Large intestine (tissue), 12 donors: ENCODE measurements at places on chromosomes 1 and 21.

DNA sequence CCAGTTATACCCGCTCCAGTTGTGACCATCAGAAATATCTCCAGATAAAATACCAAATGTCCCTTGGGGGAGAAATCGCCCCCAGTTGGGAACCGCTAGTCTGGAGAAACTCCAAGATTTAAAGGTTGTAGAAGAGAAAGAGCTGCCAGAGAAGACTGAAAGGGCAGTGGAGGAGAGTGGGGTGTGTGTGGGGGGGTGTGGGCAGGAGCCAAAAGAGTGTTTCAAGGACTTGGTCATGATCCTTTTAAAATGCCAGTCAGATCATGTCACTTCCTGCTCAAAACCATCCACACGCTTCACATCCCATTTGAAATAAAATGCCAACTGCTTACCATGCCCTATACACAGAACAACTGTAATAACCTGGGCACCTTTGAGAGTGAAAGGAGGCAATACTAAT, 3.4 kb upstream of the HEYL start:
- no peak overlapping the region for H3K4me3 ChIP-seq
- H3K36me3 ChIP-seq: no peaks in the 10 kb centered on the region
- no peak for DNase-seq
- no peak overlapping the region for H3K27ac ChIP-seq
- H3K27me3 ChIP-seq: peaks cover 46% of the 10 kb centered on the region

DNA sequence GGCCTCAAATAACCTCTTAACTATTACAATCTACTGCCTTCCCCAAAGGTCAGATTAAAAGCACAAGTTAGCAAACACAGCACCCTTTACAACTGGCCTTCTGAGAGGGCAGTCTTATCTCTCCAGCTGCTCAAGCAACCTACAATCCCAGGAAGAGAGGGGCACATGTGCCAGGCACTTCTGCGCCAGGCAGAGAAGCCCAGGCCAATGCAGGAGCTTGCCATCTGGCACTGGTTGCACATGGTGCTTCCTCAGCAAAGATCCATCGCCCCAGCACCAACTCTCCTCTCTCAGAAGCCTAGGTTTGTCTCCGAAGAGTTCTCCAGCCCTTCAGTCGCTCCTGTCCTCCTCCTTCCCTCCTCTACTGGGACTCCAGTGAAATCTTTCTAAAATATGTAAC, 2.5 kb downstream of the STK40 start:
- peaks cover 43% of the 10 kb centered on the region for H3K4me1 ChIP-seq
- H3K27ac ChIP-seq: no peak overlapping the region
- H3K27me3 ChIP-seq: no peaks in the 10 kb centered on the region
- no peak overlapping the region for H3K4me3 ChIP-seq

- no peak for DNase-seq
- no peaks in the 10 kb centered on the region for H3K36me3 ChIP-seq
- H3K4me3 ChIP-seq: no peak overlapping the region
- no peak overlapping the region for H3K27ac ChIP-seq
Observed at GRCh38 chr1:61192663-61193330, 110.4 kb downstream of the NFIA start.

DNA sequence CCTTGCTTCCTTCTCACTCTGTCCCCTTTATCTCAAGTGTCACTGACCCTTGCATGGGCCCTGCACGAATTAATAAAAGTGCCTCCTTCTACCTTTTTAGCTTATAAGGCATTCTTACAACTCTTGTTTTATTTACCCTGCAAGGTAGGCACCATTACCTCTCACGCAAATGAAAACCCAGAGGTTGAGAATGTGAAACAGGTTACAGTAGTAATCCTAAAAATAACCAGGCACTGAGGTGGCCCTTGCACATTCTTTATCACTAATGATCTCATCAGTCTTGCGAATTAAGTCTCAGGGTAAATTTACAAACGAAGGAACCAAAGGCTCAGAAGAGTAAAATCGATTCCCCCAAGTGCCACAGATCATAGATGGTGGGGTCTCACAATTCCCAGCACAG, 3.7 kb downstream of the GLIS1 start:
- H3K27ac ChIP-seq: no peak overlapping the region
- no peaks in the 10 kb centered on the region for H3K36me3 ChIP-seq
- H3K27me3 ChIP-seq: peaks cover 65% of the 10 kb centered on the region

DNA sequence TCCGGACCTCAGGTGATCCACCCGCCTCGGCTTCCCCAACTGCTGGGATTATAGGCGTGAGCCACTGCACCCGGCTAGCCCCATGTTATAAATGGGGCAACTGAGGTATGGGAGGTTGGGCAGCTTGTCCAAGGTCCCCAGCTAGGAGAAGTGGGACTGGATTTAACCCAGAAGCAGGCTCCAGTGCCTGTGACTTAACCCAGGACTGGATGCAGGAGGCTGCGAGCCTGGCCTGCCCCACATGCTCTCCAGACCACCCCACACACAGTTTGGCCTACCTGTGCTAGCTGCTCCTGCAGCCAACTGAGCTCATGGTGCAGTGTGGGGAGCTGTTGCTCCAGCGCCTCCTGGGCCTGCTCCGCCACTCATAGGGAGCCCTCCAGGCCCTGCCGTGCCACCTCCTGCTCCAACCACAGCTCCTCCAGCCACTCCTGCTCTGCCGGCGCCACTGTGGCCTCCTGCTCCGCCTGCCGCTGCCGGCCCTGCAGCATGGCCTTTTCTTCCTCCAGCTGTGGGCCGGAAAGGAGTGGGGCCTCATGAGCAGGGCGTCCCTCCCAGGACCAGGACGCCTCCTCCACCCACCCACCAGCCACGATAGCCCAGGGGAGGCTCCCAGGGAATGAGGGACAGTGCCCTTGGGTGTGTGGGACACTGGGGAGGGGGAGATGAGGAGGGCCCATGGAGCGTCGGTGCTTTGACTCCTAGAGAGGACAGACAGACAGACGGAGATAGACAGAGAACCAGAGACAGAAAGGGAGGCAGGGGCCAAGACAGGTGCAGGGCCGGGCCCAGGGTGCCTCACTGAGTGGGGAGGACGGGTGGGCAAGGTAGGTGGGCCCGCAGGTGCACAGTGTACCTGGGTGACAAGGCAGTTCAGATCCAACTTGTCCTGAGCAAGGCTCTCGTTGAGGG, 12.4 kb upstream of the NBPF1 start:
- no peaks in the 10 kb centered on the region for H3K27me3 ChIP-seq
- H3K27ac ChIP-seq: no peak overlapping the region
- peaks cover 79% of the 10 kb centered on the region for H3K36me3 ChIP-seq
- H3K4me3 ChIP-seq: no peak overlapping the region
- DNase-seq: no peak

GRCh38 chr1:89350298-89350697, 13.6 kb upstream of the GBP6 start:
- no peak overlapping the region for H3K27ac ChIP-seq
- H3K27me3 ChIP-seq: no peaks in the 10 kb centered on the region
- DNase-seq: no peak
- no peaks in the 10 kb centered on the region for H3K4me1 ChIP-seq
- H3K4me3 ChIP-seq: no peak overlapping the region
- H3K36me3 ChIP-seq: no peaks in the 10 kb centered on the region

GRCh38 chr1:47523835-47524215, 86.0 kb downstream of the FOXD2 start:
- no peaks in the 10 kb centered on the region for H3K27me3 ChIP-seq
- H3K4me1 ChIP-seq: no peaks in the 10 kb centered on the region
- no peak for DNase-seq
- no peak overlapping the region for H3K4me3 ChIP-seq
- H3K36me3 ChIP-seq: no peaks in the 10 kb centered on the region

DNA sequence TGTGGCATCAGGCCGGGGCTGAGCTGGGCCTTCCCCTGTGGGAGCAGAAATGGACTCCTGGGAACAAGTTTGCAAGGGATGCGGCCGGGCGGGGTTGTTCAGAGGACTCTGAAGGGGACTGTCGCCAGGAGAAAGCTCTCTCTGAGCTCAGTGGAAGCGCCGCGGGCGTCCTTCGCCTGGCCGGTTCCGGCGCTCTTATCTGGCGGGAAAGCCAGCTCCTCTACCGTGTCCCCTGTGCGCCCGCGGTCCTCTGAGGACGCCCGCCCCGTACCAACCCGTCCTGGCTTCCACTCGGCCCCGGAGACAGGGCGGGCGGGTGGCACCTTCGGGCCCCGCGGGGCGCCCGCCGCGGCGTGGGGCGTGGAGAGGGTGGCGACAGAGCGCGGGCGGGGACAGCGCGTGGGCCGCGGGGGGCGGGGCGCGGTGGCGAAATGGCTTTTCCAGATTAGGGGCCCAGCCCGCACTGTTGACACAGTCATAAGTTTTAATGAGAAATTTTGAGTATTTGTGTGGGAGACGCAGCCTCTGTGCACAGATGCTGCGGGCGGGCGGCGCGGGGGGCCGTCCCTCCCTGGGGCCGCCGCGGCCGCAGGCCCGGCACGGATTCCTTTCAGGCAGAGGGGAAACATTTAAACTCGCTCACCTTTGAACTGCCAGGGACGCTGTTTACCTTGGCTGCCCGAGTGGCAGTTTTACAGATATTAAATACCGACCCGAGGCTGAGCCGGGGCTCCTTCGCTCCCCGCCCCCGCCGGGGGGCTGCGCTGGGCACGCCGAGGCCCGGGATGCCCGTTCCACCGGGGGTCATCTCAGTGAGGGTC, 70.2 kb downstream of the FOXD2 start:
- peaks cover 41% of the 10 kb centered on the region for H3K27me3 ChIP-seq
- no peaks in the 10 kb centered on the region for H3K36me3 ChIP-seq
- H3K4me1 ChIP-seq: peaks cover 8% of the 10 kb centered on the region
- peak overlapping the region; percentile 39 for H3K4me3 ChIP-seq
- DNase-seq: no peak
- H3K27ac ChIP-seq: peak overlapping the region; percentile 8

DNA sequence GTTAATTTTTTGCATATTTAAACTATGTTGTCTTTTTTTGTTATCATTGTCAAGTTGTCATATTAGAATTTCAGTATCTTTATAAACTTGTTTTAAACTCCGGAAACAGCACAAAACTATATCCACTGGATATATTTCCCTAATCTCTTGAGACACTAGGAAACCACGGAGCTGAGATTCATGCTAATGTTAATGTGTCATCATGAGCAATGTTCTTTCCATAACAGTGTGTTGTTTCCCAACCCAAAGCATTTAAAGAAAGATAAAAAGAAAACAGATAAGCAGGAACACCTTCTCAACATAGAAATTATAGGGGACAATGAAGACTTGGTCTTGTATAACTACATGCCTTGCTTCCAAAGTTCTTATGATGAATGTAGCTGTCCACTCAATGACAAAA, 626.2 kb upstream of the TMPRSS15 start:
- DNase-seq: no peak
- H3K27me3 ChIP-seq: no peaks in the 10 kb centered on the region
- H3K4me3 ChIP-seq: no peak overlapping the region
- H3K36me3 ChIP-seq: no peaks in the 10 kb centered on the region
- H3K27ac ChIP-seq: no peak overlapping the region
- no peaks in the 10 kb centered on the region for H3K4me1 ChIP-seq

DNA sequence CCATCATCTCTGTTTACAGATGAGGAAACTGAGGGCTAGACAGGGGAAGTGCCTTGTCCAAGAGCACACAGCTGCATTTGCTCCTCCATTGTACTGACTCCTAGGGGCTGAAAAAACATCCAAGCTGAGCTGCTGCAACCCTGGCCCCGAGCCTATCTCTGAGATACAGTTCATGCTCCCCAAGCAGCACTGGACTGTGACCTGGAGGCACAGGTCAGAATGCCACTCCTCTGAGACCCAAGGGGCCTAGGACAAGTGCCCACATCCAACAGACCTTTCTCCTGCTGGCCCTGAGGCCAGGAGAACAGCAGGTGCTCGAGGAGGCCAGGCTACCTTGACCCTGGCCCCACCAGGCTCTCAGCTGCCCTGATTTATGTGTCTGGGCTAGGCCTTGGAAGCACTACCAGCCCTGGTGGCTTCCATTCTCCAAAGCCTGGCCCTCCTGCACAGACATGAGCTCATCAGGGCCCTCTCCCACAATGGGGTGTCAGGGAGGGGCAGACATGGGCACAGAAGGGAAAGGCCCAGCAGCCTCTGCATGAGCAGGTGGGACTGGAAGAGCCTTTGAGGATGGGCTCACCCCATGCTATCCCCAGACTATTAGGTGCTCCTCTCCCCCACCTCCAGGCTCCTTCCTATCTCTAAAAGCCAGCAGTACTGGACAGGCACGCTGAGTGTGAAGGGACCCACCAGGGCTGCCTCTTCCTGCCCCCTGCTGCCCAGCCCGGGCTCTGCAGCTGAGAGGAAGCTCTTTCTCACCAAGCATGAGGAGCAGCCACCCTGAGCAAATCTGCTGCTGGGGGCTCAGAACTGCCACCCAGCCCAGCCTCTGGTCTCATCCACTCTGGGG, 18.8 kb downstream of the ADGRB2 start:
- H3K27me3 ChIP-seq: no peaks in the 10 kb centered on the region
- peaks cover 2% of the 10 kb centered on the region for H3K36me3 ChIP-seq
- peaks cover 67% of the 10 kb centered on the region for H3K4me1 ChIP-seq
- no peak overlapping the region for H3K4me3 ChIP-seq

DNA sequence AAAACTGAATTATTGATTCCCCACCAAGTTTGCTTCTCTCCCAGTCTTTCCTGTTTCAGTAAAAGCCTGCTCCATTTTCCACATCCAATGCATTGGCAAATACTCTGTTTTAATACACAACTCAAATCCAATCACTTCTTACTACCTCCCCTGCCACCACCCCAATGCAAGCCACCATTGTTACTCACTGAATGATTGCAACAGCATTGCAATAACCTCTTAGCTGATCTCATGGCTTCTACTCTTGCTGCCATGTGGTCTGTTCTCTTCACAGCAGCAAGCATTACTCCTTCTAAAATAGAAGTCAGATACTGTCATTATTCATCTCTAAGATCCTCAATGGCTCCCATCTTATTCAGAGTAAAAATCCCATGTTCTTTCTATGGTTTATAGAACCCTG, 123.4 kb downstream of the ATP6V1G3 start:
- no peak overlapping the region for H3K4me3 ChIP-seq
- no peaks in the 10 kb centered on the region for H3K36me3 ChIP-seq
- H3K27me3 ChIP-seq: no peaks in the 10 kb centered on the region
- no peaks in the 10 kb centered on the region for H3K4me1 ChIP-seq
- H3K27ac ChIP-seq: no peak overlapping the region
- DNase-seq: no peak

GRCh38 chr21:33619726-33620125, 21.8 kb downstream of the CRYZL1 start:
- no peak for DNase-seq
- no peak overlapping the region for H3K27ac ChIP-seq
- no peaks in the 10 kb centered on the region for H3K27me3 ChIP-seq
- H3K4me3 ChIP-seq: no peak overlapping the region
- peaks cover 19% of the 10 kb centered on the region for H3K36me3 ChIP-seq

- H3K27me3 ChIP-seq: no peaks in the 10 kb centered on the region
- H3K4me1 ChIP-seq: peaks cover 8% of the 10 kb centered on the region
- H3K27ac ChIP-seq: peak within 1 kb of the TSS; percentile 98
- H3K36me3 ChIP-seq: peaks cover under 1% of the 10 kb centered on the region
Observed at GRCh38 chr1:93180723-93181613, at the start of gene CCDC18. Gene CCDC18, plus strand, starts transcription at chr1:93180724. Its CDS starts 2,638 bp downstream, at chr1:93183362.

GRCh38 chr1:3283849-3284248, 170.6 kb upstream of the ARHGEF16 start:
- no peak overlapping the region for H3K4me3 ChIP-seq
- H3K27me3 ChIP-seq: peaks cover 8% of the 10 kb centered on the region
- DNase-seq: no peak
- H3K36me3 ChIP-seq: no peaks in the 10 kb centered on the region
- H3K27ac ChIP-seq: no peak overlapping the region
